ENCODE measurements at places on chromosomes 12 and 14.

DNA sequence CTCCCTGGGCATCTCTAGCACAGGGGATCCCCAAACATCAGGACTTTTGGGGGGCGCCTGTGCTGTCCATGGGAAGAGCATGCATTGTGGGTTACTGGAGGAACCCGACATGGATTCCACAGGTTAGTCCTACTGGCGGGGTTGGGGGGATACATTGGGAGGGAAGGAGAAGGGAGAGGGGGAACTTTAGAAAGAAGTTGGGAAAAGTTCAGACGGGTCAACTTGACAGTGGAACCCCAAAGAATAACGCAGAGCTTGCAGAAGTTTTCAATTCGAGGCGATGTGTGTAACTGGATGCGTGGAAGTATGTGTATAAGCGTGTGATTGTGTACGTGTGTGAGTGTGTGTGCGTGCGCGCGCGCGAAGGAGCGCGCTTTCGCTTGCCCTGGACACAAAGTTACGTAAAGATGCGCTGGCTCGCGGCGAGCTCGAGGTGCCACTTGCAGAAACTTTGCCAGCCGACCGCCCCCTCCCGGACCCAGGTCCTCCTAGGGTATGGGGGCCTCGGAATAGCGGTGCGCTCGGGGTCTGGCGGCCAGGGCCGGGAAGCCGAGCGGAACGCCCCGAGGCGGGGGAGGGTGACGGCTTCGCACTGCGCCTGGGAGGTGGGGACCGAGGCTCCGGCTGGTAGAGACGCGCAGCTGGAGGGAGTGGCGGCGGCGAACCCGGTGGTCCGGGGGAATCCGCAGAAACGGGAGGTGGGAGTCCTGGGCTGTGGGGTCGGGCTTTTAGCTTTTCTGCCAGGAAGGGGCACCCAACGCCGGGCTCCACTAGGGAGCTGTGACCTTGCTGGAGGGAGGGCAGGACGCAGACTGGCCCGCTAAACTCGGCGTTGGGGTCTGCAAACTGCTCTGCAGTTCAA, 669 bp downstream of the RFX4 start:
- DNase-seq, result no peak

GRCh38 chr12:57552306-57552651, 2.4 kb downstream of the KIF5A start:
- DNase-seq, result no peak

DNA sequence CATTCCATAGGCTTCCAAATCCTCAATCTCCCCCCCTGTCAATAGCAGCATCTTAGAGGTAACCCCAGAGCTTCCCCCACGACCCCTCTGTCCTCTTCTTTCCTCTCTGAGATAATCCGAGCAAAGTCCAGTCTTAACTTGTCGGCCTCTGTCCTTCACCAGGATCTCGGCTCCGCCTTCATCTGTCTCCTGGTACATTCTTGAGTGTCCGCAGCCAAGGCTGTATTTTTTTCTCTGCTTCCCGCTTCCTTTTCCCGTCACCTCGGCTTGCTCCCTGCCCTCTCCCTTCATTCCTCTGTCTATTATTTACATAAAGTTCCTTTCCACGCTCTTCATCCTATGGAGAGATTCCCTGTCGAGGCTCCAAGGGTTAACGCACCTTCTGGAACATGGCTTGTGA, 153.9 kb upstream of the GSC start:
- DNase-seq, result no peak

GRCh38 chr12:50562520-50563433, 58.0 kb downstream of the DIP2B start:
- DNase-seq, result no peak

DNA sequence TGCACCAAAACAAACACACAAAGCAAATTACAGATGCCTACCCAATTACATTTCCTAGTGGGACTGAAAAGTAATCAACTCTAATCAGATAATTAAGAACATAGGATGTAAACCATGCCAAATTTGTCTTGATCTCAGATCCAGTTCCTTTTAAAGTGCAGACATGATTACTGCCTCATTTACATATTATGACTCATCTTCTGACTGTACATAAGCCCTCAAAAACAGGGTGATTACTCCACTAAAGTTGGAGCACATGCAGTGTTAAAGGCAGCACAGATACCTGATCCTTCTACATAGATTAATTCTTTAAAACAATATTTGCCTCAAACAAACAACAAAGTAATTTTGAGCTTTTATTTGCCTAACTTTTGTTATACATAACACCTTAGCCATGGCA, 337.2 kb downstream of the RPS29 start:
- no peak for DNase-seq

DNA sequence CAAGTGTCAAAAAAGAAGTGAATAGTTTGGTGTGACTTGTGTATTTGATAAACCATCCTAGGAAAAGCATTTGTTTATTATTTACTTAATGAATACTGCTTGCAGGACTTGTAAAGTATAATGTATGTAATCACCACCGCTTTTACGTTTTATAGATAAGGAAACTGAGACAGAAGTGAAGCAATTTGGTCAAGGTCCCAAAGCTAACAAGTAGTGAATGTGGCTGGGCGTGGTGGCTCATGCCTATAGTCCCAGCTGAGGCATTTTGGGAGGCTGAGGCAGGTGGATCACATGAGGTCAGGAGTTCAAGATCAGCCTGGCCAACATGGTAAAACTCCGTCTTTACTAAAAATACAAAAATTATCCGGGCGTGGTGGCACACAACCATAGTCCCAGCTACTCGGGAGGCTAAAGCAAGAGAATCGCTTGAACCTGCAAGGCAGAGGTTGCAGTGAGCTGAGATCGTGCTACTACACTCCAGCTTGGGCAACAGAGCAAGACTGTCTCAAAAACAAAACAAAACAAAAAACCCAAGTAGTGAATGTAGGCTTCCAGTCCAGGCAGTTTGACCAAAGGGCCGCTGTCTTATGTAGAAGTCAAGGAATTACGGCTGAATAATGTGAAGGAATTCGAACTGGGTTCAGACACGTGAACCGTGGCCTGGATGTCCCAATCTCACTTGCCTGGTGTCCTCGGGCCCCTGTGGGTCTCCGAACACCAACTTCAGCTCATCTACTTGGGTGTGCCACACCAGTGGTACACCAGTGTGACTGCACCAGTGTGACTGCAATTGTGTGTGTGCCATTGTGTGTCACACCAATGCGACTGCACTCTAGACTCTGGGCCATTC, 88.3 kb upstream of the MED13L start:
- no peak for DNase-seq

- no peak for DNase-seq
Observed at GRCh38 chr14:20386276-20386855, 26.9 kb downstream of the TEP1 start.

DNA sequence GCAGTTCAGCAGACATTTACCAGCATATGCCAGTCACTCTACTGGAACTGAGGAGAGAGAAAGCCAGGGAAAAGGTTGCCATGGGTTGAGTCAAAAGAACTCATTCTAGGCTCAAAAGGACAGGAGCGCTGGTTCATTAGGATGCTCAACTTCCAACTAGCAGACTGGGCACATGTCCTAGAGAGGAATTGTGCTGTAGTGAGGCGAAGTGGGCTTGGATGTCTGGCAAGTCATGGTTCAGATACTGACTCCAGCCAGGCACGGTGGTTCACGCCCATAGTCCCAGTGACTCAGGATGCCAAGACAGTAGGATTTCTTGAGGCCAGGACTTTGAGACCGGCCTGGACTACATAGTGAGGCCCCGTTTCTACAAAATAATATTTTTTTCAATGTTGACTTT, 281.5 kb downstream of the CACNA1C start:
- DNase-seq, result no peak

GRCh38 chr12:10372559-10372958, 17.3 kb downstream of the KLRK1 start:
- no peak for DNase-seq

GRCh38 chr14:99633918-99634317, 11.0 kb upstream of the HHIPL1 start:
- DNase-seq, result no peak

DNA sequence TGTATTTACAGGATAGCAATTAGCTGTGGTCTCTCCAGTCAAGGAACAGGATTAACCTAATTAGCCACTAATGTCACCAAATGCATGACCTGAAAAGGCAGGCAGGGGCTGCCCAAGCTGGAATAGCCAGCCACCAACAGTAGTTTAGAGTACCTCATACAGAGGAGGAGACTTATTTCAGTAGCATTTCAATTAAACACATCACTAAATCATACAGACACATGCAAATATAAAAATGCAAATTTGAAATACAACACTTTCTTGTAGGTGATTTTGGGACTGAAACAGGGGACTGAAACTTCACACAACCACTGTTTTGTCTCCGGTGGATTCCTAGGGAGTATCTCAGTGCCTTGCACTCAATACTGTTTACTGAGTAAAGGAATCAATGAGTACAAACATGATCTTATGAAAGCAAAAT, 636 bp upstream of the IFNG-AS1 start:
- peak; percentile 15 for DNase-seq

DNA sequence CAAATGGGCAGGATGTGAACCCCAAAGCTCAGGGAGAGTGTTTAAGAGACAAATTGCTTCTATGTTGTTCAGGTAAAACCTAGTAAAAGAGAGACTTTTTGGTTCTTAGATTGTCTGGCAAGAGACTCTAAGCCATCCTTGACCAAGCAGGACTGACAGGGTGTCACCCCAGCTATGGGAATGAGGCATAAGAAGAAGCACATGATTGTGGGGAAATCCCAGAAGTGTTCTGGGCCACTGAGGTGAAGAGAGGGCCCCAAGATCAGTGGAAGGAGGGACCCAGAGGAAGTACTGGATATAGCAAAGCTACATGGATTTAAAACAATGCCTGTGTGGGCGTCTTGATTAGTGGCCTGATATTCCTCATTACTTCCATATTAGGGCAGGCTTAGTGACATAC, 99.0 kb downstream of the SAMD4A start:
- no peak for DNase-seq

DNA sequence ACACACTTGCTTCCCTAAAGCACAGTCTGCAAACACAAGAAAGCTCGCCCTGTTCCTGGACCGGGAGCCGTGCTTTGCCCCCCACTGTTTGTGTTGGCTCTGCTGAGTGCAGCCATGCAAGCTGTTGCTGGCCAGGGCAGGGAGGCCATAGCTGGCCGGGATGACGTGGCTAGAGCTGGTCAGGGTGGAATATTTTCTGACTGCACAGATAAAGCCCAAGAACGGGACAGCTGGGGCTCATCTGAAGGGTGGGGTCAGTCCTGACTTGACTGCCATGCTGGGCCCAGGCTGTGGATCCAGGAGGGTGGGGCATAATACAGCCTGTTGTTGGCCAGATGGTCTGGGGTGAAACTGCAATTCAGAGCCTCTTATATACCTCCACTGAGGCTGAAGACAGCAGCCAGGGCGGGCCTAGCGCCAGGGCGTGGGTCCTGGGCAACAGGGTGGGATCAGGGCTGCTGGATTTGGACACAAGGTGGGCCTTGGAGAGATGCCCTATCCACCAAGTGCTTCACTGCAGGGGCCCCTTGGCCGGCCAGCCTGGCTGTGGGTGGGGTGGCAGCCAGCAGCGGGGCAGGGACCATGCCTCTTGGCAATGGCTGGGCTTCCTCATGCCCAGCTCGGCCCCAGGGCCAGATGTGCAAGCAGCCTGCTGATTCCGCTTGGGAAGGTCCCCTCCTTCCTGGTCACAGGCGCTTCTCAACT, 14.8 kb downstream of the KMT5A start:
- no peak for DNase-seq

- DNase-seq, result no peak
Observed at GRCh38 chr12:85310025-85310424, 30.0 kb downstream of the ALX1 start.

DNA sequence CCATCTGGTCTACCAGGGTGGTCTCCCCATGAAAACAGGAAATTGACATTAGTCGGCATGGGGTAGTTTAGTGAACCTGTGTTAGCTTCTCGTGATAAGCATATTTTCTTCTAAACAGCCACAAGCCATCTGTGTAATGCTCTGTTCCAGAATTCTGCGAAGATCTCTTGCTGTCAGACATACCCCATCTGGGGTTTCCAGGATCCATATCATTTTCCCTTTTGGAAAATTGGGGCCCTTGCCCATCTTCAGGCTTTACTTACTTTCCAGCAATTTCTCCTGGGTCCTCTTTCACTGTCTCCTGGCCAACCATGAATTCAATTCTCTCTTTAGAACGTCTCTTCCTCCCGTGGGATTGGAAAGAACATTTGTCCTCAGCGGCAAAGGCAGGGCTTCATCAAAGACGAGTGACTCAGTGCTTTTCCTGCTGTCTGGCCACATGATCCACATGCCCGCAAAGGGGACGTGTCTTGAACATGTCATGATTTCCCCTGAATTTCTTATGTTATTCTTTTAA, 21.4 kb upstream of the NCOR2 start:
- no peak for DNase-seq

GRCh38 chr14:75454963-75455546, 27.2 kb downstream of the JDP2 start:
- DNase-seq, result no peak

GRCh38 chr12:100404769-100405407, 48.0 kb downstream of the SLC17A8 start:
- peak; percentile 21 for DNase-seq

DNA sequence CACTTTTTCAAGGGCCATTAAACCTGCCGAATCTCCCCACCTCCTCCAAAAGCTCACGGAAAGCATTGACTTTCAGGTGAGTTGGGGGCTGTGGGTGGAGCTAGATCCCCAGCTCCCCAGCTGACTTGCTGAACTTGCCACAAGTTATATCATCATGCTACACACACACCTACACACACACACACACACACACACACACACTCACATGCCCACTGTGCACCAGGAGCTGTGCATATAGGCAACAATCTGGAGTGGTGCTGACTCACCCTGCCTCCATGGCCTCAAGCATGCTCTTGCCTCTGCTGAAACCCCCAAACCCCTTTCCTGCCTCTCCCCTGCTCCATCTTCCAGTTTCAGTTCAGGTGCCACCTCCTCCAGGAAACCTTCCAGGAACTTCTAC, 26.1 kb downstream of the SERPINA3 start:
- DNase-seq, result no peak
